Activated CD4-positive, alpha-beta T cell treated with anti-CD3 and anti-CD28 coated beads, Interleukin-2, amount 10 ng/mL, durations not matched to agents 7 days and 5 days (primary cell): ENCODE measurements at places on chromosomes 12 and 14. TPM values are rescaled to one million over a fixed set of nuclear protein-coding genes. Genes with fewer than 3 reads are reported as not detected.

DNA sequence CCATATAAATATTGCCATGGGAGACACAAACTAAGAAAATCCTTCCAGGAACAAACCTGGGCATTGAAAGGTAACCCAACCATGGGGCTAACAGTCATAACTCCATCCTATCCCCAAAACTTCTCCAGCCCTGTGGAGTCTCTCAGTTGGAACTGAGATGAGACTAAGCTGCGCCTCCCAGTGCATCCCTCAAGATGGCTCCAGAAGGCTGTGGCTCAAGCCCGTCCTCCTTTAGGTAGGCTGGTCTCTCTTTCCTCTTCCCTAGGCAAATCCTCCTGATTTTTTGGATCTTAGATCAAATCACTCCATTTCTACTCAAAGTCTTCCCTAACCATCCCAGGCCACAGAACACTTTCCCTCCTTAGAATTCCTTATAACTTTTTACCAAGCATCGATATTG, 364.3 kb upstream of the CCDC196 start:
- no peaks in the 10 kb centered on the region for H3K36me3 ChIP-seq
- DNase-seq = no peak
- peaks cover 13% of the 10 kb centered on the region for H3K27me3 ChIP-seq
- no peaks in the 10 kb centered on the region for H3K4me1 ChIP-seq
- H3K4me3 ChIP-seq = no peak overlapping the region
- no peak overlapping the region for H3K27ac ChIP-seq

GRCh38 chr12:29944269-29945000, 160.7 kb upstream of the TMTC1 start:
- DNase-seq = no peak
- H3K4me1 ChIP-seq = no peaks in the 10 kb centered on the region
- H3K4me3 ChIP-seq = no peak overlapping the region
- H3K36me3 ChIP-seq = no peaks in the 10 kb centered on the region
- no peaks in the 10 kb centered on the region for H3K27me3 ChIP-seq

DNA sequence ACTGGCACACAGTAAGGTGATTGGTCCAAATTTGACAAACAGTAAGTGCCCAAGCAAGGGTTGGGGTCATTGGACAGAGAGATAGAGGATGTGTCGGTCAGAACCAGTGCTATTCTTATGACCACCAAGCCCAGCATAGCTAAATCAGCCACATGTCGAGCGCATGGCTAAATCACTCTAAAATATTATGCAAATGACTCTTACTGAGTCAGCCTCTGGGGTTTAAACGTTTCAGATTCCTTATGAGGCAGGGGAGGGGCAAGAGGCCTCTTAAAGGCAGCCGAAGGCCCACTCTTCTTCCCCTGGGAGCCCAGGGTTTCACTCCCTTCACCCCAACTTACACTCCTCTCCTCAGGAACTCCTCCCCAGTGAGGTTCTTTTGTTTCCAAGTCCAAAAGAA, 603 bp upstream of the ENDOU start:
- no peaks in the 10 kb centered on the region for H3K27me3 ChIP-seq
- H3K4me3 ChIP-seq = no peak overlapping the region
- peaks cover 3% of the 10 kb centered on the region for H3K36me3 ChIP-seq
- peaks cover 25% of the 10 kb centered on the region for H3K4me1 ChIP-seq
- no peak overlapping the region for H3K27ac ChIP-seq

DNA sequence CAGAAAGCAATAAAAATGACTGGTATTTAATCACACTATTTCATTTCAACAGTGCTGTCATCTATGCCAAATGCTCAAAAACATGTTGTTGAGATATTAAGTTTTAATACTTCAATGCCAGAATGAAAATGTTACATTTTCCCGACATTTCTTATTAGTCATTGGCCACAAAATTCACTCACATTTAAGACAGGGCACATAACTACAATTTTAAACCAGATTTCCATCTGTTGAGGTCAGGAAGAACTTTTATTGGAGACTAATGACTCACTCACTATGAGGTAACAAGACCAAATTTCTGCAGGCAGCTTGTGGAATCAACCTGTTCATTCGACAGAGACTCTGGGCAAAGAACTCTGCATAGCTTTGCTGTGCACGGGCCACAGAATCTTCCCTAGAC, 36.8 kb downstream of the PPTC7 start:
- DNase-seq = no peak
- peaks cover 43% of the 10 kb centered on the region for H3K4me1 ChIP-seq
- no peak overlapping the region for H3K4me3 ChIP-seq
- H3K27ac ChIP-seq = no peak overlapping the region

OTOGL gene
- total RNA-seq = not detected
